ENCODE measurements at places on chromosomes 16 and 17.

GRCh38 chr16:50699326-50700159 lies 6.1 kb downstream of the NOD2 start:
- DNase-seq: peak; percentile 61

GRCh38 chr16:87391324-87391949 lies 699 bp upstream of the MAP1LC3B start:
- no peak for DNase-seq

- DNase-seq: no peak
These were observed 184.8 kb downstream of the C16orf78 start for GRCh38 chr16:49558451-49558850.

GRCh38 chr17:69523244-69523861 lies 108.9 kb downstream of the MAP2K6 start:
- peak; percentile 3 for DNase-seq

GRCh38 chr16:82634955-82635610 lies 8.3 kb downstream of the CDH13 start:
- no peak for DNase-seq

DNA sequence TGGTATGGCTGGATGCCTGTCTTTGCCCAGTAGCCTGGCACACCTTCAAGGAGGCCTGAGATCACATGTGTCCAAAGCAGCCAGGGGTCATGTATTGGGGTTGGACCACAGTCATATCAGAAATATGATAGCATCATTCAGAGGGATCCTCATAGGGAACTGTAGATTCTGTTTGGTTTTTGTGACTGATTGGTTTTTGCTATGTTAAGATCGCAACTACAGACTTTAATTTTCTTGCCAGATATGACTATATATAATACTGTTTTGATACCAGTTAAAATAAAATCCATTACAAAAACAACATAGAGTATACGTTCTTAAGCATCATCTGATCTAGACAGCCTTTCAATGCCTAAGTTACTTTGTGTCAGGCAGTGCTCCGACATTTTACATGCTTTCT lies 11.8 kb upstream of the SMPD3 start:
- no peak for DNase-seq

DNA sequence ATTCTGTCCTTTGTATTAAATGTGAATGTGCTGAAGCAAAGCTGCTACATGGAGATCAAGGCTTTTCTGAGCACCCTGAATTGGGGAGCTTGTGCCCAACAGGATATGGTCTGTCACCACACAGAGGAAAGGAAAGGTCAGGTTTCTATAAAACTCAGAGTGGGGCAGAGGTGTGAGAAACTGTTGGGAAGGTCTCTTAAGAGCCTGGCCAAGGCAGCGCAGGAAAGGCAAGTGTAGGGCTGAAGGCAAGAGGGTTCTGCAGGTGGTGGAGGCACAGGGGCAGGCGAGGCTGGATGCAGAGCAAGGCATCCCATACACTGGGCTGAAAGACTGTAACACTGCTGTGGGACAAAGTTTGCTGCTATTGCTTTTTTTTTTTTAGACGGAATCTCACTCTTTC lies 8.1 kb downstream of the COX6A2 start:
- DNase-seq: no peak

DNA sequence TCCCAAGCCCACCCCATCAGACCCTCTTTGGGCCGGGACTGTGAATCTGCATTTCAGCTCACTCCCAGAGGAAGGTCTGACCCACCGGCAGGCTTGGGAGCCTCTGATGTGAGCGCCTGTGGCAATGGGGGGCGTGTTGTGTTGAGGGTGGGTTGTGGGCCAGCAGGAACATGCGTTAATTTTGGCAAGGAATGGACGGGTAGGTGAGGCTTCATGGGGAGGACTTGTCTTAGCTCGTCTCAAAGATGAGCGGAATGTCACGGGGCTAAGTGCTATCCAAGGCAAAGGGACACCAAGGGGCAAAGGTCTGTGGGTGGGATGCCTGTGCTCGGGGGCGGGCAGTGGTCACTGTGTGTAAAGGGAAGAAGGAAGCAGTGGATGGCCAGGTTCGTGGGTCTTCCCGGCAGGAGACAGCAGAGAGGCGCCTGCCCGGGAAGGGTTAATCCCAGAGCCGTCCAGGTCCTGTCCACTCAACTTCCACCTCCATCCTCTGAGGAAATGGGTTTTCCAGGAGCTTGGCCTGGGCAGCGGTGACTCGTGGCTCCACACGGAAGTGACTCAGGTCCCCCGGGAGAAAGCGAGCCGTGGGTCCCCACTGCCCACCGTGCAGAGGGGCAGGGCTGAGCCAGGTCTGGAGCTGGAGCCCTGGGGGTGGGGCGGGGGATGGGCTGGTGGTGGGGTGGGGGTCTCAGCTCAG lies 17.4 kb downstream of the ADGRG1 start:
- no peak for DNase-seq

DNA sequence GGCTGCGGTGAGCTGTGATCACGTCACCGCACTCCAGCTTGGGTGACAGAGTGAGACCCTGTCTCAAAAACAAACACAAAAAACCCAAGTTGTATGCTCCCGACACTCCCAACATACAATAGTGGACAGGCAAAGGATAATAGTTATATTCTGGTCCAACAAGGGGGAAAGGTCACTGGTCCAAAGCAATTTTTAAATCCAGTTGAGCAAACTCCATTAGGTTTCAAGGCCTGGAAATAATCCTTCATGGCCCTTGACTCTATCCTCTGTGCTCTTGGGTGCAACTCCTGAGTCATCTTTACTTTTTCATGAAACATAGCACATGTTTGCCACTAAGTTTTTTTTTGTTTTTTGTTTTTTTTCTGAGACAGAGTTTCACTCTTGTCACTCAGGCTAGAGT lies 50.3 kb upstream of the PHOSPHO1 start:
- no peak for DNase-seq

GRCh38 chr16:55120826-55121225 lies 190.2 kb downstream of the IRX5 start:
- DNase-seq: no peak

- DNase-seq: no peak
These were observed 277.2 kb upstream of the CCL2 start for GRCh38 chr17:33977729-33978514.

GRCh38 chr17:37694734-37695133 lies 50.1 kb downstream of the HNF1B start:
- DNase-seq: no peak

GRCh38 chr17:82285141-82285540 lies 11.6 kb upstream of the CSNK1D start:
- DNase-seq: no peak

DNA sequence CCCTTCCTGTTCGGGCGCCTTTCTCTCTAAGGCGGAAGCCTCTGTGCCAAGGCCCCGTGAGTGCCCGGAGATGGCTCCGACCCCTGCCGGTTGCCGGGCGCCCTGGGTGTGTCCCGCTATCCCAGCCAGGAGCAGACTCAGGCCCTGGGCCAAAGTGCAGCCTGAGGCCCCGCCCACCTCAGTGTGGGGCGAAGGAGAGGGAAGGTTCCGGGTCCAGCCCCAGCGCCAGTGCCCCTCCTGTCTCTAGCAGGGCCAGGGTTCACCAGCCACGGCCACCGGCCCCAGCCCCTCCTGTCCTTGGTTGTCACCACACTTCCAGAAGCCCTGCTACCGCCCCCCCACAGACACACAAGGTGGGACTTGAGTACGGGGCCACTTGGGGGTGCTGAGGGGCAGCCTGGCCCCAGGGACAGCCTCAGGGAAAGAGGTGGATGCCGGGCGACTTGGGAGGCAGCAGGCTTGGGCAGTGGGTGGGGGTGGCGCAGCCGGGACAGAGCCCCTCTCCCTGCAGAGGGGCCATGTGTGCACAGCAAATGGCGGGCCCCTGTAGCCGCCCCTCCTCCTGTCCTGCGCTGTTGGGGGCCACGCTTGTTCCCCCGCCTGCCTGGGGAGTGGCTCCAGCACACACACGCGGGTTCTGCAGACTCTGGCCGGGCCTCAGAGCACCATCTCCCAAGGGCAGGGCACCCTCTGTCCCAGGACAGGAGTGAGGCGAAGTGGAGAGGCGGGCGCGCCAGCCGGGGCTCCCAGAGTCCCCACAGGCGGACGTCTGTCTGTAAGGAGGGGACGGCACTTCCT lies 6.0 kb downstream of the C1QTNF8 start:
- no peak for DNase-seq

DNA sequence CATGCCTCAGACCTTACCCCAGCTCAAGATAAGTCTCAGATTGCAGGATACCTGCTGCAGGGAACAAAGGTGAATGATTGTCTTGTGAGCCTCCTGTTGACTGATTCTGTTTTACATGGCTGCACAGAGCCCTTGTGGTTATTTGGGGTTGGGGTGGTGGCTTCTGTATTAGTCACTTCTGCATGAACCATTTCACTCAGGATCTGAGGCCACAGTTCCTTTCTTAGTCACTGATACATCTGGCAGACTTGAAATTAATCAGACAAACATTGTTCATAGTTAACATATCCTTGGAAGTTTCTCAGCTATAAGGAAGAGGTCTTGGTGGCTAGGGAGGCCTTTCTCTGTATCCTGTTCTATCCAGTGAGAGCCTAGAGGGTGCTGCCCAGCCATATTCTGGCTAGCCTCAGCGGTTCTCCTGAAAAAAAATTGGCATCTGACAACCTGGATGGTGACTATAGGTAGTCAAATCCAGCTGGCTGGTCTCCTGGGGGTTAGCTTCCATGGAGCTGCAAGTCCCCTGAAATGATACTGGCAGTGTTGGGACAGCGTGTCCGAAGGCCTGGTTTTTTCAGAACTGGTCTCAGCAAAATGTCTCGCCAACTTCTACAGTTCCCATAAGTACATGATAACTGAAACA lies 8.4 kb upstream of the PLK1 start:
- peak; percentile 38 for DNase-seq

GRCh38 chr17:17001874-17002520 lies 30.1 kb upstream of the TNFRSF13B start:
- DNase-seq: peak; percentile 86

DNA sequence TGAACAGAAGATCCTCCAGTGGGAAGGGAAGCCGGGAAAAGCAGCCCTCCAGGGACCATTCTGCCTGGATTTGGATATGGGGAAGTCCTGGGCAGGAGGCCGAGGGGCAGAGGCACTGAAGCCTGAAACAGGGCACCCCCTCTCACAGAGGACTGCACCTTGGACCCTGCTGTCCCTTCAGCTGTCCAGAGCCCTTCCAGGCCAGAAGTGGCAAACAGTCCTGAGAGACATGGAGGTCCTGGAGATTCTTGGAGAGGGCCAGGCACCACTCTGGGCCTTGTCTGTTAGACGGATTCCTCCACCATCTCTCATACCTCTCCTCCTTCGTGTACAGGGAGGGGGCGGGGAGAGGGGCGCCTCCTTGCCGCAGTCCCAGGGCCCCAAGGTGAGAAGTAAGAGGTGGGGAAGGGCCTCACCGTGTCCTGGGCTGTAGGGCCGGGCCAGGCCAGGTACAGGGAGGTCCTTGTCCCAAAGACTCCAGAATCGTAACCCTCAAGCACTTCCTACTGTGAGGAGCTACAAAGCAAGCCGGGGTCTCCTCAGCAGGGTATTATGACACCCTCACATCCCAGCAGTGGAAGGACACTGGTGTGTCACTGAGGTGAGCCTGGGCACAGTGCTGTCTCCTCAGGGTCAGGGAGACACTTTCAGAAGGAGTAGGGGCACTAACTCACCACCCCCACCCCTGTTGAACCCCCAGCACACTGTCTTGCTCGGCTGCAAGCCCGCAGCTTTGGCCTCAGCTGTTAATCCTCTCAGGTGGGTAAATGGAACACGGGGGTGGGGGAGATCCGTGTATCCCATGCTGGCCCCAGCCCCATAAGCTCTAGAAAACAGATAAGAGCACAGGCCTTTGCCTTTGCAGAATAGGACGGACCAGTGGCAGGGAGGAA lies 16.6 kb upstream of the TBX2 start:
- no peak for DNase-seq

DNA sequence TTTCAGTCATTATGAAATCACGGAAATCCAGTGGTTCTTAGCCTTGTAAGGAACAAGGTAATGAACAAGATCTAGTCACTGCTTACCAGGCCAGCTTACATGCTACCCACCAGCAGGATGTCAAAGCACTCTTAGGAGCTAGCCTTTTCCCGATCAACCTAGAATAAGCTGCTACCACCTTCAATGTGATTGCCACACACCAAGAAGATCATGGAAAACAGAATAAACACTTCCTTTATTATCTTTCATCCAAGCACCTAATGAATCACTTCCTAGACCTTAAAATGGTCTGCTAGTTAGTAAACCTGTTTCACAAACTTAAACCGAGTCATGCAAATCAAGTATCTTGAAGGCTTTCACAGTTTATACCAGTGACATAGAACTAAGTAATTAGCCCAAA lies 5.0 kb downstream of the BBS2 start:
- DNase-seq: no peak

DNA sequence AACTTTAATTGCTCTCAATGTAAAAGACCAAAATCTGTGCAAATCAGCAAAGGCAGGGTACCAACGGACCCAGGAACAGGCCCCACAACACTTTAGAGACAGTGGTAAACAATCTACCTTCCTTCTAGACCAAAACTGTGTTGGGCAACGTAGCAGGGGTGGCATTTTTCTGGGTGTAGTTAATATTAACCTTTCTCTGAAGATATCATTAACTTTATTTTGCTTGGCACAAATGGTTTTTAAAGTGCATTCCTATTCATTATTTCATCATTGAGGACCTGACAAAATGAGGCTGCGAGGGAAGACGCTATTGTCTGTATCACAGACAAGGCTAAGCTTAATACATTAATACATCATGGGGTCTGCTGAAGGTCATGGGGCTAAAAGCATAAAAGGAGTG lies 37.9 kb upstream of the TRAP1 start:
- no peak for DNase-seq

DNA sequence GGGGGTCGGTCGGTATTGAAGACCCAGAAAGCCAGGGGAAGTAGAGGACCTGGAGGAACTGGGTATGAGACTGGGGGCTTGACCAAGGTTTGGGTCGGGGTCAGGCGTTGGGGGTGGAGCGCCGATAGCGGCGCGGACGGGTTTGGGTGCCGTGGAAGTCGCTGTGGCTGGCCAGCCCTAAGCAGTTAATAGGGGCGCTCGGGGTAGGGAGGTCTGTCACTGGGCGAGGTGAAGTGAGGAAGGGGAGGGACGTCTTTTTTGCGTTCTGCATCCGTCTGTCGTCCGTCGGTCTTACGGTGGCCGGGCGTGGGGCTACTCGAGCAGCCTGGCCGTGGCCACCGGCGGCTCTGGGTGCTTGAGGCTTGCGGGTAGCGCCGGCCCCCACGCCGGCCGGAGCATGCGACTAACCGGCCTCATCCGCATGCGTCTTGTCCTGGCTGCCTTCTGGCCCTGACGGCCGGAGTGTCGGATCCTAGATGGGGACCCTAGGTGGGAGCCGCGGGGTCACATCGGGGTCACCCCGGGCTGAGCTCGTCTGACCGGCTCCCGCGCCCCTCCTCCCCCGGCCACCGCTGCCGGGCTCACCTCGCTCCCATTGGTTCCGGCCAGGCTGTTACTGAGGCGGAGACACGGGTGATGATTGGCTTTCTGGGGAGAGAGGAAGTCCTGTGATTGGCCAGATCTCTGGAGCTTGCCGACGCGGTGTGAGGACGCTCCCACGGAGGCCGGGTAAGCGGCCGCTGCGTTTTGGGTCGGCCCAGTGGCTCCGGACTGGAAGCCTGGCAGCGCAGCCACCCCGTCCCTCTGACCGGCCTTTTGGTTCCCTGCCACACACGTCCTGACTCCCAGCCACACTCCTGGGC lies 10.3 kb upstream of the TMEM88 start:
- DNase-seq: peak; percentile 80

DNA sequence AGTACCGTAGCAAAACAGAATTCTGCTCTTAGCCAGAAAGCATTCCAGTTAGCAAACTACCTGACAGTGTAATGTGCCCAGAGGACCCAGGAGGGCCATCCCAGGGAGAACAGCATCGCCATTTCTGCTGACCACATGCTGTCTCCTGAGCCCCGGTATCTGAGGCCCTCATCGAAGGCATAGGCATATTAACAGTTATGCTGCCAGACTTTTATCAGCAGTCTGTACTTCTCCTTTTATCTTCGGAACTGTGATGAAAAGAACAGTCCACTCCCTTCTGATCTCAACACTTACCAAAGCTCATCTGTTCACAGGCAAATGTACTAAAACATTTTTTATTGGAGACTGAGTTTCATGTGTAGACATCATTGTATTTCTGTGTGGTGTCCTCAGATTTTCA lies 236.4 kb downstream of the PRKCA start:
- DNase-seq: no peak
